Sciatic nerve (tissue), 2 donors: ENCODE measurements at places on chromosomes 7 and 10. TPM values are rescaled to one million over a fixed set of nuclear protein-coding genes. Genes with fewer than 3 reads are reported as not detected.

The CDNF gene
- total RNA-seq: 3.5 TPM

The PCLO gene
- total RNA-seq: 0.98 TPM

- no peak for DNase-seq
Measured at GRCh38 chr7:35253460-35253709, 515 bp downstream of the TBX20 start.

- no peak for DNase-seq
Measured at GRCh38 chr10:1741450-1741849, 4.1 kb upstream of the ADARB2 start.

DNA sequence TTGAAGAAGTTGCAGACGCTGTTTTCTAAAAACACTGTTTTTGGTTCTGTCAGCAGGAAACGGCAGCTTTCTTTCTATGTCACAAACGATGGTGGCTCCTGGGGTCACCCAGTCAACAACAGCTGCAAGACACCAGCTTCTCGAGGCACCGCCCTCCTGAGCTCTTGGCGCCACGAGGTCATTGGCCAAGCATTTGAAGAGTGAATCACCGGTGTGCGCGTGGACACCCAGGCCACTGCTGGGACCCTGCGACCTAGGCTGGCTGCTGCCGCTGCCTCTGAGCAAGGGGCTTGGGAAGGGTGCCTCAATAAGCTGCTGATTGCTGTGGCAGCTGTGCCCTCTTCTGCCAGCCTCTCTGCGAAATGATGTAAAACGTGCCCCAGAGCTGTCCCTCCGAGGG, 22.5 kb upstream of the VIPR2 start:
- no peak for DNase-seq

DNA sequence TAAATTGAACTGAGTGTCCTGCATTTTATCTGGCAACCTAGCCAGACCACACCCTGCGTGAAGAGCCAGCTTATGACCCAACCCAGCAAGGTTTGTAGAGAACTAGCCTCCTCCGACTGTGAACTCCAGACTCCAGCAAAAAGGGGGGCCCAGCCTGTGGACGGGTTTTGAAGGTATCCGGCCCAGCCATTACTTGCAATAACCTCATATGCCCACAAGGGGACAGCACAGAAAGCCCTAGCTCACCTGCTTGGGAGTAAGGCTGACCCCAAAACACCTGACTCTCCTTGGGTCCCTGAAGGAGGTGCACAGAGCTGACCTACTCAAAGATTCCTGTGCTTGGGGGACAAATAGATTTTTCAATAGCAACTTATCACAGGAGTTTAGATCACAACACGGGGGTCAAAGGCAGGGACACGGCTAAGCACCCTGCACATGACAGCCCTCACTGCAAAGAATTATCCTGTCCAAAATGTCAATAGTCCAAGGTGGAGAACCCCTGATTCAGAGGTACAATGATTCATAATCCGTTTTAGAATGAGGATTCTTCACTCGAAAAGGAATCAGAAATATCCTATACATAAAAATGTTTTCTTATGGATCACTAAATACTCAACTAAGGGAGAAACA, 4.6 kb downstream of the TRPV6 start:
- DNase-seq: no peak

- DNase-seq: no peak
Measured at GRCh38 chr10:127186813-127187212, 9.6 kb downstream of the INSYN2A start.

- DNase-seq: no peak
Measured at GRCh38 chr10:124069341-124070264, 23.8 kb downstream of the CHST15 start.
